ENCODE measurements at places on chromosomes 2 and 18.

GRCh38 chr2:214019973-214020345, 390.9 kb upstream of the VWC2L start:
- H3K27ac ChIP-seq, result no peak overlapping the region
- H3K27me3 ChIP-seq, result no peaks in the 10 kb centered on the region

DNA sequence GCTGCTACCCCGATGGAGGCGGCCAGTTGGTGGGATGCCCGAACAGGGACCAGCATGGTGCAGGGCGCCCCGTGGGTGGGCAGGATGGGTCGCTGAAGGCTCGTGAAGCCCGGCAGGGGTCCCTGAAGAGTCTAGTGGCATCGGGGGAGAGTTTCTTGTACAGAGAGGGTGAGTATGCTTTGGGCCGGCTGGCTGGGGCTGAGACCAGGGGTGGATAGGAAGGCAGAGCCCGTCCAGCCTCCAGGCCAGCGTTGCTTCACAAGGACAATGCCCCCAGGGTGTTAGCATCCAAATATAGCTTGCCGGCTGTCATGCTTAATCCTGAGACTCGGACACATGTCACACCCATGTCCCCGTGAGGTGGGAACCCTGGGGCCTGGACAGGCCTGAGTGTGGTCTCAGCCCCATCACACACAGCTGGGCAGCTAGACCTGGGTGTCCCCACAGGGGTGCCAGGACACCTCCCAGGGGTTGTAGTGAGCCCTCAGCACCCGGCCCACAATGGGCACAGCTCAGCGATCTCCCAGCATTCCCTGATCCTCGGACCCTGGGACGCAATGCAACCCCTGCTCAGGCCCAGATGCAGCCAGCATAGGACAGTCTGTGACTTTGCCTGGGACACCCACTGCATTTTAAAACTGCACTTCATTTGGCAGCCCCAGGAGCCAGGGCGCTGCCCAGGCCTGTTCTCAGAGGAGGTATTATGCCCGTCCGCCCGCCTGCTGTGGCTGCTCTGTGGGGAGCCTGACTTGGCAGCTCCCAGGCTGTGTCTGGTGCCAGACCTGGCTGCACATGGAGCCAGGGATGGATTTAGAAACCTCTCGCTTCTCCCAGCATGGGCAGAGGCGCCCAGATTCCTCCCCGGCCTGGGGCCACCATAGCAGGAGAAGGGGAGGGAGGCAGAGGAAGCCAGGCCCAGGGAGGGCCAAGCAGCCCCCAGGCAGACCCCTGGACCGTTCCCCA, 36.4 kb downstream of the RAMP1 start:
- no peak overlapping the region for H3K4me3 ChIP-seq
- no peaks in the 10 kb centered on the region for H3K36me3 ChIP-seq
- H3K27me3 ChIP-seq, result peaks cover 14% of the 10 kb centered on the region
- H3K27ac ChIP-seq, result no peak overlapping the region
- peaks cover 19% of the 10 kb centered on the region for H3K4me1 ChIP-seq
- DNase-seq, result peak; percentile 40

DNA sequence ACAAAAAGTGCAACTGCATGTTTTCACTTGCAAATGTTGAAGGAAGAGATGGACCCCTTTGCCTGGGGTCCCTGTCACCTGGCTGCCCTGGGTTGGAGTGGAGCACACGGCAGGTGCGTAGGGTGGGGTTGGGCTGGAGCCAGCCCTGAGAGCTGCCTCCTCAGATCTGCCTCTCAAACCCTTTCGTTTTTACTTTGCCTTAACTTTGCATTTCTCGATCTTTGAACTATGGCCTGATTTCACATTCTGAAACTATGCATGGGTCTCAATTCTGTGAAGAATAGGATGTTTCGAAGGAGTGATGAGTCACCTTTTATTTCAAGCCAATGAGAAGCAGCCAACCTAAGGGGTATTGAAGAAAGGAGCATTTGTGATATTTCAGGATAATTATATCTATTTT, 132.8 kb downstream of the ACOXL start:
- H3K4me1 ChIP-seq, result peaks cover 10% of the 10 kb centered on the region

GRCh38 chr2:207546822-207547221, 17.1 kb downstream of the CREB1 start:
- peaks cover 19% of the 10 kb centered on the region for H3K36me3 ChIP-seq
- H3K4me1 ChIP-seq, result no peaks in the 10 kb centered on the region
- DNase-seq, result no peak
- H3K27me3 ChIP-seq, result no peaks in the 10 kb centered on the region

- no peak overlapping the region for H3K27ac ChIP-seq
- H3K27me3 ChIP-seq, result no peaks in the 10 kb centered on the region
- no peak for DNase-seq
- no peak overlapping the region for H3K4me3 ChIP-seq
- peaks cover 11% of the 10 kb centered on the region for H3K4me1 ChIP-seq
These were observed 46.3 kb downstream of the TMEM247 start for GRCh38 chr2:46525522-46526155.

DNA sequence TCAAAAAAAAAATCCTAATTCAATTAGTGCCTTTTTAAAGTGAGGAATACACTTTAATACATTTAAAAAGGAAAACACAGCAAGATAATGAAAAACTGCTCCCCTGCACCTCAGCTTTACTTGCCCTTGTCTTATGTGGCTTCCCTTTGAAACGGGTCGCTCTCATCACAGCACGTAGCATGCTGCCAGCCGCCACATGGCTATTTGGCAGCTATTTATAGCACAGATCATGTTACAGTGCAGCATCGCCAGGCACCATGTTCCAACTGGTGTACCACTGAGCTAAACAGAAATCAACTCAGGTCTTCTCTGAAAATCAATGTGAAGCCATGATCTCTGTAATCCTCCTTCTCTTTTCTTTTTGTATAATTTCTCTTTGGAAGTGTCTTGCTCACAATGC, 65.1 kb downstream of the TMEM182 start:
- no peaks in the 10 kb centered on the region for H3K27me3 ChIP-seq
- peak overlapping the region; percentile 12 for H3K4me3 ChIP-seq
- peak overlapping the region; percentile 28 for H3K27ac ChIP-seq
- H3K4me1 ChIP-seq, result peaks cover 10% of the 10 kb centered on the region
- DNase-seq, result peak; percentile 70
- no peaks in the 10 kb centered on the region for H3K36me3 ChIP-seq

DNA sequence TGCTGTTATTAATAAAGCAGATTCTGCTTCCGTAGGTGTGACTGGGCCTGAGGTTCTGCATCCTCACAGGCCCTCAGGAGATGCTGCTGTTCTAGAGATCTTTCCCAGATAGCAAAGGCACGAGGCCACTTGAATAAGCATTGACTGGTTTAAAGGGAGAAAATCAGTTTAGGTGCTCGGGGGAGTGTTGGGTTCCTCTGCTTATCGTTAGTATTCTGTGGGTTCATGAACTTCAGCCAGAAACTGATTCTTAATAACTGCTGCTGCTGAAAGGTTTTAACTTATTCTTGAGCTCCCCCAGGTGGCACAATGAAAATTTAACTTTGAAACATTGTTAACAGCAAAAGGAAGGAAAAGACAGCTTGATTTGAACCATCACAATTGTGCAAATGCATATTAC, 56.9 kb downstream of the ITGA6 start:
- DNase-seq, result no peak
- no peak overlapping the region for H3K4me3 ChIP-seq
- peaks cover 11% of the 10 kb centered on the region for H3K36me3 ChIP-seq

- H3K27ac ChIP-seq, result no peak overlapping the region
- no peaks in the 10 kb centered on the region for H3K36me3 ChIP-seq
- DNase-seq, result no peak
- no peak overlapping the region for H3K4me3 ChIP-seq
- H3K27me3 ChIP-seq, result no peaks in the 10 kb centered on the region
- no peaks in the 10 kb centered on the region for H3K4me1 ChIP-seq
These were observed 446.2 kb downstream of the PIK3C3 start for GRCh38 chr18:42401131-42401673.

DNA sequence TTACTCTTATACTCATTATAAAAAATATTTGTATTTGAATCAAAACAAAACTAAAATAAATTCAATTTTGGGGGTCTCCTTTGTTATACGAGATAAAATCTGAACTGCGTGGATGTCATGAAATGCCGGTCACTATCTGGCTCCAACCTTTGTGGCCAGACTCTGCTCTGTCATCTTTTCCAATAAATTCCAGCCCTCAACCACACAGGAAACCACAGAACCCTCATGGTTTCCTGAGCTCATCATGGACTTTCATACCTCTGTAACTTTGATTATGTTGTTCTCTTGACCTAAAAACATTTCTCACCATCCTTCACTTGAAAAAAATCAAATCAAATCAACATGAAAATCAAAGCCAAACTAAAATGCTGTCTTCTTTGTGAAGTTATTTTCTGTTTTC, 724.7 kb downstream of the METTL4 start:
- H3K36me3 ChIP-seq, result no peaks in the 10 kb centered on the region
- H3K4me3 ChIP-seq, result no peak overlapping the region
- no peaks in the 10 kb centered on the region for H3K4me1 ChIP-seq
- H3K27ac ChIP-seq, result no peak overlapping the region

DNA sequence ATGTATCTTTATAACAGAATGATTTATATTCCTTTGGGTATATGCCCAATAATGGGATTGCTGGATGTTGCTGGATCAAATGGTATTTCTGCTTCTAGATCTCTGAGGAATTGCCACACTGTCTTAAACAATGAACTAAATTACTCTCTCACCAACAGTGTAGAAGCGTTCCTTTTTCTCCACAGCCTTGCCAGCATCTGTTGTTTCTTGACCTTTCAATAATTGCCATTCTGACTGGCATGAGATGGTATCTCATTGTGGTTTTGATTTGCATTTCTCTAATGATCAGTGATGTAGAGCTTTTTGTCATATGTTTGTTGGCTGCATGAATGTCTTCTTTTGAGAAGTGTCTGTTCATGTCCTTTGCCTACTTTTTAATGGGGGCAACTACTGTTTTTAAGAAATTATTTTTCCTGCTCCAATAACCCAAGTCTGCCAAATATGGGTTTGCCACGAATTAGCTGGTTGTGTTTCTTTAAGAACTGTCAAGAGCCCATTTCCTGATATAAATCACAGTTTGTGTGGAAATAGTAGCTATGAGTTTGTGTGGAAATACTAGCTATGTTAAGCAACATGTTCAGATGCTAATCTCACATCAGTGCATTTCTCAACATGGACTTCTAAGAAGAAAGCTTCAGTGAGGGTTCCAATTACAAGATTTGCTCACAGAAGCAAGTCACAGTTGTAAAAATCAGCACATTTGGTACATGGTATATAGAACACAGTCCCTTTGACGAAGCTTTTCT, 259.4 kb downstream of the ANAPC1 start:
- H3K36me3 ChIP-seq, result no peaks in the 10 kb centered on the region
- no peak overlapping the region for H3K4me3 ChIP-seq
- DNase-seq, result no peak
- no peaks in the 10 kb centered on the region for H3K4me1 ChIP-seq

DNA sequence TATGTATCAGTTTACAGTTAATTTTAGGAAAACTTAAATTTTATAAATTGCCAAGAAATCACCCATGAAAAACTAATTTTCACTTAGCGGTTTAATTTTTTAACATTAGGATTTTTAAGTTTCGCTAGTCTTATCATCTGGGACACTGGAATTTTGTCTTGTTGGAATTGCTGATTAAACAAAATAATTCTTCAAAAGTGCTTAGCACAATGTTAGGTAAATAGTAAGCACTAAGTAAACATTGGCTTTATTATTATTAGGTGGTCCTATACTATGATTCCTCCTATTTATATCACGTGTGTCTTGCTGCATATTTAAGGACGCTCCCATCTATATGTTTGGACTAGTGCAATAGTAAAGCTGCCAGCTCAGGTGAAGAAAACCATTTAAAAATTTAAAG, 54.6 kb upstream of the MAP4K3 start:
- H3K4me3 ChIP-seq, result no peak overlapping the region
- H3K4me1 ChIP-seq, result peaks cover 21% of the 10 kb centered on the region
- H3K27me3 ChIP-seq, result no peaks in the 10 kb centered on the region
- H3K27ac ChIP-seq, result no peak overlapping the region
- no peaks in the 10 kb centered on the region for H3K36me3 ChIP-seq
- DNase-seq, result no peak

GRCh38 chr18:4286256-4286655, 168.9 kb downstream of the DLGAP1 start:
- DNase-seq, result no peak
- H3K4me3 ChIP-seq, result no peak overlapping the region
- H3K4me1 ChIP-seq, result no peaks in the 10 kb centered on the region
- H3K27me3 ChIP-seq, result no peaks in the 10 kb centered on the region
- no peaks in the 10 kb centered on the region for H3K36me3 ChIP-seq

GRCh38 chr2:241150660-241151530, 628 bp downstream of the PPP1R7 start:
- H3K4me3 ChIP-seq, result peak overlapping the region; percentile 83
- H3K36me3 ChIP-seq, result no peaks in the 10 kb centered on the region
- no peaks in the 10 kb centered on the region for H3K27me3 ChIP-seq
- H3K27ac ChIP-seq, result peak overlapping the region; percentile 47
- peak; percentile 72 for DNase-seq

- H3K36me3 ChIP-seq, result no peaks in the 10 kb centered on the region
- H3K27ac ChIP-seq, result no peak overlapping the region
- H3K27me3 ChIP-seq, result no peaks in the 10 kb centered on the region
- DNase-seq, result no peak
These were observed 186.8 kb upstream of the CTAGE1 start for GRCh38 chr18:22604390-22604985.

DNA sequence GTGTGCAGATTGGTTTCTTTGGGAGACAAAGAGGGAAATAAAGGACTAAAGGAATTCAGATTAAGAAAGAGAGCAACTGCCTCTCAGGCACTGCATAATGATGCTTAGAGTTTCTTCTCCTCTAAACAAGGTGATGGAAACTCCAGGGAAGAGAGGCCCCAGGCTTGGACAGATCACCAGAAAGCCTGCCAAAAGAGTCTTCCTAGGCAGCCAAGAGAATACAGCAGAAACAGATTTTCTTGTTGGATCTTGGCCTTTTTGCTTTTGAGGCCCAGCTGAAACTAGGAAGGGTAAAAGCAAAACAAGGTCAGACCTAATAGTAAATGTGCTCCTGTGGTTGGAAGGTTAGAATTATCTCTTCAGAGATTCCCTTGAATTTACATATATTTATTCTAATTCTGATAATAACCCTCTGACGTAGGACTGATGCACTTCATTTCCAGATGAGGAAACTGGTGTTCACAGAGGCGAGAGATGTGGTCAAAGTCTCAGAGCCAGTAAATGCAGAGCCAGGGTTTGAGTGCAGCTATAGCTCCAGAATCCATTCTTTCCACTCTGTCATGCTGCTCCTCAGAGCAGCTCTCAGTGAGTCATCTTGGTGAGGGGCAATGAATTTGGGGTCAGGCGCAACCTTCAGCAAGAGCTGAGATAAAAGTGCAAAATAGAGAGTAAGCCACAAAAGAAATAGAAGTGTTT, 142.3 kb upstream of the FBXO11 start:
- no peak for DNase-seq
- H3K4me1 ChIP-seq, result no peaks in the 10 kb centered on the region
- no peaks in the 10 kb centered on the region for H3K27me3 ChIP-seq
- no peaks in the 10 kb centered on the region for H3K36me3 ChIP-seq
- no peak overlapping the region for H3K27ac ChIP-seq
- no peak overlapping the region for H3K4me3 ChIP-seq

- H3K4me1 ChIP-seq, result peaks cover 31% of the 10 kb centered on the region
- H3K27me3 ChIP-seq, result no peaks in the 10 kb centered on the region
- no peak overlapping the region for H3K27ac ChIP-seq
- no peaks in the 10 kb centered on the region for H3K36me3 ChIP-seq
- no peak overlapping the region for H3K4me3 ChIP-seq
These were observed 6.0 kb downstream of the NEMP2 start for GRCh38 chr2:190528521-190529001.

Measured in SJCRH30 (cell line).